Osteocyte (in vitro differentiated cells): ENCODE measurements at places on chromosomes 13 and 19. TPM values are rescaled to one million over a fixed set of nuclear protein-coding genes. Genes with fewer than 3 reads are reported as not detected.
A peak's percentile ranks its signal among the peaks of the same experiment; 100 is the strongest.

The SHC2 gene
- 61.2 and 61.7 TPM in 2 replicates for total RNA-seq

The SLC7A9 gene
- 0.37 and 0.78 TPM in 2 replicates for total RNA-seq

The ZIC2 gene
- total RNA-seq, result 177 and 196 TPM in 2 replicates

The FARP1 gene
- total RNA-seq, result 347 and 357 TPM in 2 replicates

The CEACAM1 gene
- not detected in 2 replicates for total RNA-seq

The CD33 gene
- total RNA-seq, result not detected in 2 replicates

The DCT gene
- total RNA-seq, result not detected in 2 replicates

The C5AR1 gene
- 0.48 and 0.65 TPM in 2 replicates for total RNA-seq

The OR10H1 gene
- total RNA-seq, result not detected in 2 replicates

The HNRNPM gene
- total RNA-seq, result 154 and 156 TPM in 2 replicates

The CEACAM4 gene
- not detected in 2 replicates for total RNA-seq

The KLK7 gene
- not detected in 2 replicates for total RNA-seq

The PPM1N gene
- 0.29 and 0.62 TPM in 2 replicates for total RNA-seq

- no peak for DNase-seq
Observed at GRCh38 chr19:46931202-46931601, 70.4 kb downstream of the ARHGAP35 start.

DNA sequence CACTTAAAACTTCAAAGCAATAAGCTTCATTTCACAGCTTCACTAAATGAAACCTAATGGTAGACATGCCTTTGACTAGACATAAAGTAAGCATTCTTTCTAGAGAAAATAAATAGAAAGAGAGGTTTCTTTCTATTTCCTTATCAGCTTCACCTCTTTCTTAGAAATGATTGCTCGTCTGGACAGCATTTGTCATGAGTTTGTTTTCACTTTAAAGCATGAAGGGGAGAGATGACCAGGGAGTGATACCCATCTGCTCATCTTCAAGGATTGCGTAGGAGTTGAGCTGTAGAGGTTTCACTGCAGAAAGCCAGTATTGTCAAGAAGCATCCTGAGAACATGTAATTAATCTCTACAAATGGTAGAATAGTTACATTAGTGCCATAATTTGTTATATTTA, 61.3 kb downstream of the COL4A2 start:
- no peak for DNase-seq

GRCh38 chr13:20828539-20829364, 55.0 kb upstream of the EEF1AKMT1 start:
- DNase-seq, result no peak

- no peak for DNase-seq
Observed at GRCh38 chr13:109131698-109132257, 502.4 kb downstream of the MYO16 start.

DNA sequence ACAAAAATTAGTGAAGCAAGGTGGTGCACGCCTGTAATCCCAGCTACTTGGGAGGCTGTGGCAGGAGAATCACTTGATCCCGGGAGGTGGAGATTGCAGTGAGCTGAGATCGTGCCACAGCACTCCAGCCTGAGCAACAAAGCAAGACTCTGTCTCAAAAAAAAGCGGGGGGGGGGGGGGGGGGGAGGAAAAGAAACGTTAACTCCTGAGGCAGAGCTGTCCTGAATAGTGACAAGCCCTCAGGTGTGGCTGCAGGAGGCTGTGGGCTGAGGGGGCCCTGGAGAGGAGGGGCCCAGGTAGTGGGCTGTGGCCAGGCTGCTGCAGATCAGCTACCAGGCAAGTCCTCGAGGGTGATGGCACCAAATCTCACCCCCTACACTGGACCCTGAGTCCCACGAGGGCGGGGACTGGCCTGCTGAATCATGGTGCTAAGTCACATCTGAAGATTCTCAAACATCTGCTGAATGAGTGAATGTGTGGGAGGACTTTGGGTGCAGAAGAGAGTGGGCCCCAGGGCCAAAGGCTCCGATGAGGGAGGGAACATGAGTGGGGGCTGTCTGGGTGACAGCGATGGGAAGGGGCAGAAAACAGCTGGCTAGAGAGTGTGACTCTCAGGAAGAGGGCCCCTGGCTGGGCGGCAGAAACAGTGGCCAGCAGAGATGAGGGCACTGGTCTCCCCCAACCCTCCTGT, 24.6 kb upstream of the ATP1A3 start:
- DNase-seq, result no peak

DNA sequence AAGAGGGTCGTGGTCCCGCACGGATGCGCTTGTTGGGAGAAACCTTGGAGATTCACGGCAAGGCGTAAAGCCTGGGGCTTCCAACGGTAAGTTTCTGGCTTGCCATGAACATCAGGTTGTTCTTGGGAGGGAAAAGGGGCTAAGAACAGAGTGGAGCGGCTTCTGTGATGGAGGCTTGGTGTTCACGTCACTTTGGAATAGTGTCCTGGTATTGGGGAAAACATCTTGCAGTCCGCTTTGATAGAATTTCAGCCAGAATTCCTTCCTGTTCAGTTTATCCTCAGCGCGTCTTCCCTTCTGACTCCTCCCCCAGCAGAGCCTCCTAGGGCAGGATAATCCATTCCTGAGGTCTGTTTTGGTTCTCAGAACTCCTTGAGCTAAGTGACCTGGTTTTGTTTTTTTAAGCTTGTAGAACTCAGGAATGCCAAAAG, 2.0 kb downstream of the KCTD15 start:
- no peak for DNase-seq

DNA sequence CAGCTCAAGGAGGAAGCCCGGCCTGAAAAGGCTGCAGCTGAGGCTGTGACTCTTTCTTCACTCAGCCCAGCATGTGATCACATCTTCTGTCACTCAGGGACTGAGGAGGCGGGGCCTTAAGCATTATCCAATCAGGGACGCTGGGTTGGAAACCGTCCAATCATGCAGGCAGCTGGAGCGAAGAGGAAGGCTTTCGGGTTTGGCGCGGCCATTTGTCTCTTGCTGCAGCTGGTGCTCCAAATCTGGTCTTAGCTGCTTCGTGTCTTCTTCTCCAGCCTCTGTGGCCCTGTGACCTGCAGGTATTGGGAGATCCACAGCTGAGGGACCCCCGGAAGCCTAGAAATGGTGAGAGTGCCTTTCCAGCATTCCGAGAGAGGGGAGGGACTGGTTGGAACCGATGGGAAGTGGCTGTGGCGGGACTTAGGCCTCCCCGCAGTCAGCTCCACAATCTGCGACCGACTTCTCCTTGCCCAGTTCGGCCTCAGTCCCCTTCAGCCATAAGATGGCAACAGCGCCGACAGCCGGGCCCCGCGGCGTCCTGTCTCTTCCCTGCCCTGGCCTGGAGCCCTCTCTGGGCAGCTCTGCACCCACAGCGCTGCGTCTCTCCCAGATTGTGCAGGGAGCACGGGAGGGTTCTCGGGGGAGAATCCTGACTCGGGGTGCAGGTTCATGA, at the start of gene ZNF90:
Gene ZNF90, plus strand, starts transcription at position 210 of the 673 bp plus-strand sequence. Its CDS starts 133 bp downstream, at position 343.
- DNase-seq, result peak; percentile 96

GRCh38 chr13:79246578-79246949, 159.5 kb downstream of the RBM26 start:
- DNase-seq, result no peak

GRCh38 chr13:58579468-58579867, 947.9 kb downstream of the PCDH17 start:
- DNase-seq, result no peak

DNA sequence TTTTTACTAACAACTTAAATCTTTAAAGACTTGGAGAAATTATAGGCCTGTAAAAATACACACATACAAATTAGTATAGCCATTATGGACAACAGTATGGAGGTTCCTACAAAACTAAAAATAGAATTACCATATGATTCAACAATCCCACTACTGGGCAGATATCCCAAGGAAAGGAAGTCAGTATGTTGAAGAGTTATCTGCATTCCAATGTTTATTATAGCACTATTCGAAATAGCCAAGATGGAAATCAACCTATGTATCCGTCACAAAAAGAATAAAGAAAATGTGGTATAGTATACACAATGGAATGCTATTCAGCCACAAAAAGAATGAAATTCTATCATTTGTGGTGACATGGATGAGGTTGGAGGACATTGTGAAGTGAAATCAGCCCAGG, 37.2 kb downstream of the SLITRK1 start:
- no peak for DNase-seq

DNA sequence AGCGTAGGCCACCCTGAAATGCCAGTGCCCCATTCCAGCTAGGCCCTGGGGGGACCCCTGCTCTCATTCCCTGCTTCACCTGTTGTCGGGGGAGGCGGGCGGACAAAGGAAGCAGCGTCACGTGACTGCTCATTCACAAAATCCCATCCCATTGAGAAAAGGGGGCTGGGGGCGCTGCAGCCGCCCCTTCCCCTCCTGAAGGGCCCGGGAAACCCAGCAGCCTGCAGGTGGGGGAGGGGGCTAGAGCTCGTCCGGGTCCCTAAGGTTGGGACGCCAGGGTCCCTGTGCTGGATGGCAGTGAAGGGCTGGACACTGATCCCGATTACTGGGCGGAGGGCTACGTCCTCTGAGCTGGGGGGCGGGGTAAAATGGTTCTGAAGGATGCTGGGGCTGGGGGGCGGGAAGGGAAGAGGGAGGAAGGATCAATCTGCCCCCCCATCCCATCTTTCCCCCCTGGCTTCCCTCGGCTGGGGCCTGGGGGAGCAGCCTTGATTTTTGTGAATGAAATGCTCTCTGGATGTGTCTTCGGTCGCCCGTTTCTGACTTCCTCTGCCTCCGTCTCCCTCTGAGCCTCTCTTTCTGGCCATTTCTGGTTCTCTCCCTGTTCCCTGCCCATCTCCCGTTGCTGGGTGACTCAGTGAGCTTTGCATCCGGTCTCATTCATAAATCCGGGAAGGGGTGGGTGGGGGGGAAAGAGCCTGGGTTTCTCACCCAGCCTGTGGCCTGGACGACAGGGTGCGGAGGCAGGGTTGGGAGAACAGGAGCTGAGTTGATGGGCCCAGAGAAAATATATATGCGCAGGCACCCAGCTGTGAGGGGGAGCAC, 816 bp downstream of the SPRED3 start:
- no peak for DNase-seq

- DNase-seq, result no peak
Observed at GRCh38 chr13:46050771-46051170, 1.8 kb downstream of the ZC3H13 start.

GRCh38 chr13:88071371-88071770, 400.2 kb downstream of the SLITRK5 start:
- no peak for DNase-seq

DNA sequence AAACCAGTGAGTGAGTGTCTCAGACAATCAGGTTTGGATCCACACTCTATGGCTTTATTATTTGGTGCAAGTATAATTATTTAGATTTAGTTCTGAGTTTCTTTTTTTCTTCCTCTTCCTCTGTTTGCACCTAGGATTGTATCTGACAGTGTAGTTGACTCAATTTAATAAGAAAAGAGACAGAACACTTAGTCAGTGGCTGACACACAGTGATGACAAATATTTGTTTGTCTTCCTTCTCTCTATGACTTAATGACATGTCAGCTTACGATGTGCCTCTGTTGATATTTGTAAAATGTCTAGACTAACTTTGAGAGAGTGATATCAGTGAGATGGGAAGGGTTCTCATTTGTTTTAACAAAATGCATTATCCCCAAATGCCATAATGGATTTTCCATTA, 129.5 kb upstream of the SLC10A2 start:
- DNase-seq, result no peak

DNA sequence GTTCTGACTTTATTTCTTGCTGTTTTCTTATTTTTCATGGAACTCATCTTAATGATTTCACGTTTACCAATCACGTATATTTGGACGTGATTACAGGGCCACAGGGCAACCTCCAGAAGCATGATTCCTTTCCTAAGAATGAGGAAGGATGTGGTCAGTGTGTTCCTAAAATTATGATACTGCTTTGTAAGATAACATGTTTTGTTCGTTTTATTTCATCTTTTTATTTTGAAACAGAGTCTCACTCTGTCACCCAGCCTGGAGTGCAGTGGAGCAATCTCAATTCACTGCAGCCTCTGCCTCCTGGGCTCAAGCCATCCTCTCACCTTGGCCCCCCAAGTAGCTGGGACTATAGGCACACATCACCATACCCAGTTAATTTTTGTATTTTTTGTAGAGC, 24.8 kb upstream of the LAIR1 start:
- DNase-seq, result no peak

GRCh38 chr19:43705729-43706128, 10.1 kb upstream of the IRGC start:
- no peak for DNase-seq

DNA sequence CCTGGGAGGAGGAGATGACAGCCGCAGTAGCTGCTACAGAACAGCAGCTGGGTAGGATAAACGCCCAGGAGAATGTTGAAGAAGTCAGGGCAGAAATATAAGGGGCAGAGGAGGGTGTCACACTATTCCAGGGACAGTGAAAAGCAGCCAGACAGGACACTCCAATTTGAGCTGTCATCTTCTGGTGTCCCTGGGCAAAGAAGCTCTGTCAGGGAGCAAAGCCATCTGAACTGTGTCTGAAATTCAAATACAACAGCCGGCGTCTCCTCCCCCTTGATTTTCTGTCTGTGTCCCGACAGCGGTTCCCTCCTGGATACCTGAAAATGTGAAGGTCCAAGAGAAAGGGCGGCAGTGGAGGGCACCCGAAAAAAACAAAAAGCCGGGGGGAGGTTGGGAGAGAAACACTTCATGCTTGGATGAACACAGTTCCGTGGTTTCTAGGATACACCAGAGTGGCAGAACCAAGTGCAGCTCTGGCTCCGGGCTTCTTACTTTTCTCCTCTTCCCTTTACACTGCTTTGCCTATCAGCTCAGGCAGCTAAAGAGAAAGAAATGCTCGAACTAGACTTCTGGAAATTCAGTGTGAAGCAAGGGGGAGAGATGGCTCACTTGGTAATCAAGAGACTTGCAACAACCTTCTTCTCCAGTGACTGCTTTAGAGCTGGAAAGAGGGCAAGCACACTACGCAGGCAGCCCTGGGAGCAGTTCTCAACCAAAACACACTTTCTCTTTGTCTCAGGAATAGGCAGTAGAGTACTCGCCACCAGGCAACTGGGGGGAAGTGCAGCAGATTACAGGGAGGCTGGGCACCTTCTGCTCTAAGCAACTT, 465.6 kb downstream of the ITGBL1 start:
- DNase-seq, result no peak

DNA sequence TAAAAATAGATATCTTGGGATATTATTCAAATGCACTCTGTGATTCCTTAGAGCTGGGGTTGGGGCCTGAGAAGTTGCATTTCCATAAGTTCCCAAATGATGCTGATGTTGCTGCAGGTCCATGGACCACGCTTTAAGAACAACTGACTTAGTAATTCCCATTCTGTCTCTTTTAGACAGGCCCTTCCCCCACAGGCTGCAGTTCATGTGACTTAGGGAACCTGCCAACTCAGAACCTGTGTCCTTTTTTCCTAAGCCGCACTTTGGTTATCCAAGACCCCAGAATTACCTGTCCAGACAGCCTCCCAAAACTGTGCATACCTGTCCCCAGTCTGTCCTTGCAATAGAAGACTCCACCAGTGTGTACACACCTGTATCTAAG, 1.7 kb upstream of the ITGBL1 start:
- DNase-seq, result no peak

- no peak for DNase-seq
Observed at GRCh38 chr13:114341003-114341777, 26.9 kb downstream of the CHAMP1 start.

- no peak for DNase-seq
Observed at GRCh38 chr13:45335397-45336024, 5.5 kb downstream of the TPT1 start.

DNA sequence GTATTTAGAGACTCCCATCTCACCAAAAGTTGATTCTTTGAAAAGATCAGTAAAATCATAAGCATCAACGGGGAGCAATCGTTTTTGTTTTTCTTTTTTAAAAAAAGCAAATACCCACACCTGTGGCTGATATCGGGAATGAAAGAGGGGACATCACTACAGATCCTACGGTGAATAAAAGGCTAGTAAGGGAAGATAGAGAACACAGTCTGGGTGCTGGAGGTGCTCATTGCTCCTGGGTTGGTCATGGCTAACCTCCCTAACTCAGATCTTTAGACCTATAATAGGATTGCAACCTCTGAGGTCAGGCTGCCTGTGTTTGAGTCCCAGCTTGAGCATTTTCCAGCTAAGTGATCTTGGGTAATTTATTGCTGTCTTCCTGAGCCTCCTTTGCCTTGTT, 1.1 kb downstream of the EHD2 start:
- no peak for DNase-seq
